ENCODE measurements at places on chromosomes 2 and 18.

GRCh38 chr2:210913461-210913860, 357.1 kb downstream of the CPS1 start:
- no peak for DNase-seq

GRCh38 chr2:238843476-238843875, 4.4 kb upstream of the TWIST2 start:
- DNase-seq: no peak

DNA sequence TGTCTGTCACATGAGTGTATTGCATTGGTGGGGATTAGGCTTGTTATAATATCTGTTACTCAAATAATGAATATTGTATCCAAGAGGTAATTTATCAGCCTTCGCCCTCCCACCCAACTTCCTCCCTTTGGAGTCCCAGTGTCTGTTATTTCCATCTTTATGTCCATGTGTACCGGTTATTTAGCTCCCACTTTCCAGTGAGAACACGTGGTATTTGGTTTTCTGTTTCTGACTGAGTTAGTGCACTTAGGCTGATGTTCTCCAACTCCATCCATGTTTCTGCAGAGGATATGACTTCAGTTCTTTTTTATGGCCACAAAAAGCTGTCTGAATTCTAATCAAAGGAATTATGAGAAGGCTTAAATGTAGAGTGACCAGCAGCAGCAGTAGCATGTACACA, 104.0 kb upstream of the ARHGAP28 start:
- DNase-seq: no peak

- DNase-seq: no peak
Measured at GRCh38 chr2:14136030-14136429, 496.5 kb upstream of the LRATD1 start.

DNA sequence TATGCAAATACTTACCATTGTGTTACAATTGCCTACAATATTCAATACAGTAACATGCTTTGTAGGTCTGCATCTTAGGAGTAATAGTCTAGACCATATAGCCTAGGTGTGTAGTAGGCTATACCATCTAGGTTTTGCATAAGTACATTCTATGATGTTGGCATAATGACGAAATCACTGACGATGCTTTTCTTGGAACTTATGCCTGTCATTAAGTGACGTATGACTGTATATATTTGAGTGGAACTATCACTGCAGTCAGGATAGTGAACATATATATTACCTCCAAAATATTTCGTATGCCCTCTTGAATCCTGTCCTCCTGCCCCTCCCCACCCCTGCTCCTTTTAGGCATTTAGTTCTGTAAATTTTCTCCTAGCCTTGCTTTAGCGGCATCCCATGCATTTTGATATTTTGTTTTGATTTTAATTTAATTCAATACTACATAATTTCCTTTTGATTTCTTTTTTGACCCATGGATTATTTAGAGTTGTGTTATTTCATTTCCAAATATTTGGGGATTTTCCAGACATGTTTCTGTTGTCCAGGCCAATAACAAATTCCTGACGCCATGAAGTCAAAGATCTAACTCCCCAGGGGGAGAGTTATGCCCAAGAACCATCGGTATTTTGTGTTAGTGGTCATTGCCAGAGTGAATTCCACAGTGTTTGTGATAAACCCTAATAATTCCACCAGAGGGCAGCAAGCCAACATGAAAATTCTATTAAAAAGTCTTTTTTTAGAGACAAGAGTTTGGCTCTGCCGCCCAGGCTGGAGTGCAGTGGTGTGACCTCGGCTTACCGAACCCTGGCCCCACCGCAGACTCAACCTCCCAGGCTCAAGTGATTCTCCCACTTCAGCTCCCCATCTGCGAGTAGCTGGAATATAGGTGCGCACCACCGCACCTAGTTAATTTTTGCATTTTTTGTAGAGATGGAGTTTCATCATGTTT, 24.2 kb upstream of the CASP8 start:
- peak; percentile 72 for DNase-seq

DNA sequence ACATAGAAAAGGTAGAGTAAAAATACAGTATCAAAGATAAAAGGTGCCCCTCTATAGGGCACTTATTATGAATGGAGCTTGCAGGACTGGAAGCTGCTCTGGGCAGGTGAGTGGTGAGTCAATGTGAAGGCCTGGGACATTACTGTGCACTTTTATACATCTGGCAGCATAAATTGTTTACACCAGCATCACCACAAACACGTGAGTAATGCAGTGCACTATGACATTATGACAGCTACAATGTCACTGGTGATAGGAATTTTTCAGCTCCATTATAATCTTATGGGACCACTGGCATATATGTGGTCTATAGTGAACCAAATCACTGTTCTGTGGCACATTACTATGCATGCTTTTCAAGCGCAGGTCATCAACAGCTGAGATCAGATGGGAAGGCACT, 48.1 kb downstream of the TPGS2 start:
- no peak for DNase-seq

DNA sequence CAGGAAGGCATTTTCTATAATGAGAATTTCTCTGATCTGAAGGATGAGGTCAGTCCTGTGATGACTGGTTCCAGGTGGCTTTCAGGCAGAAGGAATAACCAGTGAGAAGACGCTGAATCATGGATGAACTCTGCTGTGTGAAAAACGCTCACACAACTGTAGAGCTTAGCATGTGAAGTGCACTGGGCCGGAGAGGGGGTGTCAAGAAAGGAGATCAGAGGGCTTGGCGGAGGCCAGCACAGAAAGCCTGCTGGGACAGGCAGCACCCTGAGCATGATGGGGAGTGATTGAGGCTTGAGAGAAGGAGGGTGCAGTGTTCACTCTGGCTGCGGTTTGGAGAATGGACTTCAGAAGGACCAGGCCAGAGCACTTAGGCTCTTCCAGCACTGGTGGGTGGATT, 236.5 kb downstream of the TPGS2 start:
- DNase-seq: no peak

- DNase-seq: no peak
Measured at GRCh38 chr2:95179451-95179850, 13.8 kb downstream of the ZNF2 start.

DNA sequence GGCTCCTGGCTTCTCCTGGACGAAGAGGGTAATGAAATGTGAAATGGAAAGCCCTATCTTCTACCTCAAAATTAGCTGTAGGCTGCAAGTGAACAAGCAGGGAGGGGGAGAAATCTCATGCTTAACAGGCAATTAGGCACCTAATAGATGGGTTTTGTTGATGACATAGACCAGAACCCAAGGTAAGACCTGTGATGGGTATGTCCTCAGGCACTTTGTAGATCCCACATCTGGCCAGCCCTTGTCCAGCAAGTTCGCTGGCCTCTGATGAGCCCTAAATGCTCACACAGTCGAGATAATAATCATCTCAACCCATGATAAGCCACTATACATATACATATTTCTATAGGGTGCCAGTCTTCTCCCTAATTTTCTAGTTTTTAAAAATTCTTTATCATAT, 82.6 kb downstream of the MARCO start:
- no peak for DNase-seq

- no peak for DNase-seq
Measured at GRCh38 chr2:135005753-135006152, 41.5 kb downstream of the MAP3K19 start.

DNA sequence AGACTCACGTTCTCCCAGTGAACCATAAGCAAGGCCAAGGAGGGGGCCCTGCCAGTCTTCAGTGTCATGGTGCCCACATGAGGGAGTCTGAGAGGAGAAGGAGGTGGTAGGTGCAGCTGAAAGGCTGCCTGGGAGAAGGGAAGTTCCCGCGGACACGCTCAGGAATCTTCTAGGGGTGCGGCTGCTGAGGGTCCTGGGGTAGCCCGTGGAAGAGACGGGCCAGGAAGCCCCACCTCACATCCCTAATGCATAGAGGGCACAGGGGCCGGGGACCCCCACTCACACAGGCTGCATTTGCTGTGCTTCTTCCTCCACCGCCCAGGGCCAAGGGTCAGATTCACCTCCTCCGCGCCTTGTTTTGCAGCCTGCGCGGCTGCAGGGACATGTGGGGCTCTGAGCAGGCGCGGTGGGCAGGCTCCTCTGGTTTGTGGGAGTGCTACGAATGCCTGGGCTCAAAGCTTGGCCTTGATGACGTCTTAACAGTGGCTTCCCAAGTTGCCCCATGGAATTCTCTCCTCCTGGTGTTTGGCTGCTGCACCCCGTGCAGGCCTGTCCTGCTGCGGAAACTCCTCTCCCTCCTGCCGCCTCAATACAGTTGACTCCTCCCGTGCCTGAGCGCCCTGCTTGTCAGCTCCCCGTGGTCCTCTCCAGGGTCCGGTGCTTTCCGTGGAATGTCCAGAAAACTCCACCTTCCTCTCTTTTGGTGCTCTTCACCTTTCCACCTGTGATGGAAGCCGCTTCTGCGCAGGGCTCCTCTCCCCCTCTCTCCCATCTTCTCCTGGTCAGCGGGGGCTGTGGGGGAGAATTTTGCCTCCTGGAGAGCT, 95.7 kb downstream of the VAPA start:
- no peak for DNase-seq

- DNase-seq: no peak
Measured at GRCh38 chr2:162400336-162400735, 56.4 kb downstream of the GCA start.

DNA sequence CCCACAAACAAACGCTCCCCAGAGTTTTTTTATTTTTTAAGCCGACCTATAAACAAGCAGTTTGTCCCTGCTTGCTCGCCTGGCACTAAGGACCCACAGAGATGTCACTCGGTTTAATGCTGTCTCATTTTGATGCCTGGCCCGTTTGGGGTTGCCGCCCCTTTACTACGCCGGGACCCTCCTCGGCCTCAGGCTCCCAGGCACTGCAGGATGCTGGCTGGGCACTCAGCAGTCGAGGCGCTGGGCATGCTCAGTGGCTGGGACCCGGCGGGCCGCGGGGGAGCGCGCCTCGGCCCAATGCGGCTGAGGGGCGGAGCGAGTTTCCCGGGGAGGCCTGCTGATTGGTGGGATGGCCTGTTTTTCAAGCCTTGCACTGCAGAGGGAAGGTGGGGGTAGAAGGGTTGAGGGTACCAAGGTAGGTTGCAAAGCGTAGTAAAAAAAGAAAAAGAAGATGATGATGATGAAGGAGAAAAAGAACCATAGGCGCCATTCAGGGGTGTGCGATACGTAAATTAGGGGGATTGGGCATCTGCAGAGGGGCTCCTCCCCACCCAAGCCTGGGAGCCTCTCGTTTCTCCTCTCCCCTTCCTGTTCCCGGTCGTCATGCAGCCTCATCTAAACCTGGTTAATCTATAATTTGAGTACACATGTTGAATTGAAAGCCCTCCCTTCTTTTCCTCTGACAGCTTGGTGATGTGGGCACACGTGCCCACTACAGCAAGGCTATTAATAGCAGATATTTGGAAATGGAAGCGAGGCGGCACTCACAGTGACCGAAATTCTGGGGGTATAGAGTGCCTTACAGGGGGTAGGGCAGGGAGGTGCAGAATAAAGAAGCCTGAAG, 1.5 kb upstream of the IRS1 start:
- DNase-seq: peak; percentile 87

DNA sequence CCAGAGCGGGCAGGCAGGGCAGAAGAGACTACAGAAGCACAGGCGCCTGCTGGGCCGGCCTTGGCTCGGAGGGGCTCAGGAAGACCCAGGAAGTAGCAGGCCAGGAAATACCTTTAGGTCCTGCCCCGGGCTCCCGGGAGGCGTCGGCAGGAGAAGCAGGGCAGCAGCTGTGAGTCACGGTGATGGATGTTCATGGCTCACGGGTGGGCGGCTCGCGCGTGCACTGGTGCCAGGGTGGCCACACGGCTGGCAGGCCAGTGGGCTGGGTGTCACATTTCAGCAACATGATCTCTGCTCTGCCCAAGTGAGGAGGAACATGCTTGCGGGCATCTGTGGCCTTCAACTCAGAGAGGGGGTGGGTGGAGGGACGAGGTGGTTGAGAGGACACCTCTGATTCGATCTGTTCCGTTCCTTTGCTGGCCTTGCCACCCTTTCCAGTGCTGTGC, 139.3 kb downstream of the KLHL29 start:
- DNase-seq: no peak

- DNase-seq: no peak
Measured at GRCh38 chr2:2392332-2392731, 61.3 kb upstream of the MYT1L start.

- peak; percentile 71 for DNase-seq
Measured at GRCh38 chr2:233422050-233422639, 67.9 kb downstream of the DGKD start.

DNA sequence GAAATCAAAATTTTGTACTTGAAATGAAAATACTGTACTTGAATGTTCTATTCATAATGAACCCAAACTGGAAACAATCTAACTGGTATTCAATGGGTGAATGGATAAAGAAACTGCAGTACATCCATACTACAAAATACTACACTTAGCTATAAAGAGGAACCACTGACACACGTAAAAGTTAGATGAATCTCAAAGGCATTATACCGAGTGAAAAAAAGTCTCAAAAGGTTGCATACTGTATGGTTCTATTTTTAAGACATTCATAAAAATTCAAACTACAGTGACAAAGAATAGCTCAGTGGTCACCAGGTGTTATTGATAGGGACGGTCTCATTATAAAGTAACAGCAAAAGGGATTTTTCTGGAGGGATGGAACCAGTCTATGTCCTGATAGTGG, 41.1 kb downstream of the COBLL1 start:
- no peak for DNase-seq

- no peak for DNase-seq
Measured at GRCh38 chr2:167928434-167928833, 319.0 kb downstream of the STK39 start.

GRCh38 chr18:44051026-44051425, 629.7 kb upstream of the SETBP1 start:
- DNase-seq: no peak

GRCh38 chr2:43707255-43708015, 31.2 kb upstream of the C1GALT1C1L start:
- no peak for DNase-seq

GRCh38 chr18:42719221-42719620, 396.3 kb downstream of the RIT2 start:
- no peak for DNase-seq

GRCh38 chr2:209942936-209943605, 59.4 kb upstream of the RPE start:
- no peak for DNase-seq

GRCh38 chr18:33101316-33101715, 328.5 kb upstream of the KLHL14 start:
- DNase-seq: no peak

DNA sequence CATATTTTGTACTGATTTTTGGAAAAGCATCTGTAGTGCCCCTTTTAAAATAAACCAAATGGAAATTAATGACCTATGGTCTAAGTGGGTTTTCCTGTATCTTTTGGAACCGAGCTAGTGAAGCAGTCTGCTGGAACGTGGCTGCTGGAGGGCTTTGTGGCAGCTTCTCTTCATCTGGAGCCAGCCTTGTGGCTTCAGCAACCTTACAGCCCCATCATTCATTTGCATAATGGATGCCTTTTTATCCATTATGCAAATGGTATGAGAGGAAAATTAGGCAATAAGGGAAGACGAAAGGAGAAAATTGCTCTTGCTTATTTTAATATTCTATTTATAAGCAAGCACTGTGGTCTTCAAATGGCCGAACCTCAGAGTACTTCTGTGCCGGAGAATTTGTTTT, 421.0 kb downstream of the PARD3B start:
- DNase-seq: no peak

DNA sequence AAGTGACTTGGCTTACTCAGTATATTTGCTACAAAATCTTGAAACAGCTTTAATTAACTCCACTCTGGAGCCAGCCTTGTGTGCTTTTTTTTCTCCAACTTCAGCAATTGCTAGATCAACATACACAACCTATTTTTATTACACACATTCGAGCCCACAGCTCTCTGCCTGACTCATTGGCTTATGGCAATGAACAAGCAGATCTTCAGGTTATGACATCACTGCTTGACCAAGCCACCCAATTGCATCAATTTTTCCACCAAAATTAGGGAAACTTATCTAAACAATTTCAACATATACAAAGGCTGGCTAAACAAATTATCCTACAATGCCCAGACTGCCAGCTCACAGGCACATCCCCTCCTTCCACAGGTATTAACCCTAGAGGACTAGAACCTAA, 39.6 kb upstream of the PDK1 start:
- no peak for DNase-seq

Measured in activated CD4-positive, alpha-beta T cell treated with anti-CD3 and anti-CD28 coated beads, Interleukin-2, Interleukin-4, amounts not matched to agents 100 ng/mL and 50 ng/mL, durations not matched to agents 16 hours and 8 hours (primary cell).